ENCODE measurements at places on chromosomes 2 and 18.

DNA sequence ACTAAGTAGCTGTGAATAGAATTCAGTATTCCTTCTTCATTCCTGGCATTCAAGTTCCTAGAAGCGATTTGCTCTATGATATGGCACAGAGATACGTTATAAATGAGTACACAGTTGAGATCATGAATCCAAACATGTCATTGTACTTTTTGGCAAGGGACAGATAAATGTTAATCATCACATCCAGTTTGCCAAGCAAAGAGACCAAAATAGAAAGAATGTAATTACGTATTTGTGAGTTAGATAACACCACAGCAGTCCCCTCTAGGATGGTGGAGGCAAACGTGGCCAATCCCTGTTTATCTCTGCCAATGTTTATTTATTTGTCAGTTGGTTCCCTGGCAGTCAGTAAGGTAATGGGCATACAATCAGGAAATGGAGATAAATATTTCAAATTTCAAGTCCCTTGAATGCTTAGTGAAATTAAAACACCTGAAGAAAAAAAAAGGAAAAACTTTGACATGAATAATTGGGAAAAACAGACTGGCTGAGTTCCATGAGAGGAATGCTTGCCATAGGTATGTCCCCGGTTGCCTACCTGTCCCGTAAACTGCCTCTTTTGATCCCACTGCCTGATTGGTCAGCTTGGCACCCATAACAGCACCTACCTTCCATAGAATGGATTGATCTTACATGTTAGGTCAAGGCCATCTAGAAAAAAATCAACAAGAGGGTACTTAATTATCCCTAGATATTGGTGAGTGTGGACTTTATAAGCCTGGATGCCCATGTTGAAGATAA is 451.1 kb upstream of the NETO1 start:
- DNase-seq = no peak

GRCh38 chr2:64751286-64752260 is 97.9 kb upstream of the SERTAD2 start:
- DNase-seq = no peak

DNA sequence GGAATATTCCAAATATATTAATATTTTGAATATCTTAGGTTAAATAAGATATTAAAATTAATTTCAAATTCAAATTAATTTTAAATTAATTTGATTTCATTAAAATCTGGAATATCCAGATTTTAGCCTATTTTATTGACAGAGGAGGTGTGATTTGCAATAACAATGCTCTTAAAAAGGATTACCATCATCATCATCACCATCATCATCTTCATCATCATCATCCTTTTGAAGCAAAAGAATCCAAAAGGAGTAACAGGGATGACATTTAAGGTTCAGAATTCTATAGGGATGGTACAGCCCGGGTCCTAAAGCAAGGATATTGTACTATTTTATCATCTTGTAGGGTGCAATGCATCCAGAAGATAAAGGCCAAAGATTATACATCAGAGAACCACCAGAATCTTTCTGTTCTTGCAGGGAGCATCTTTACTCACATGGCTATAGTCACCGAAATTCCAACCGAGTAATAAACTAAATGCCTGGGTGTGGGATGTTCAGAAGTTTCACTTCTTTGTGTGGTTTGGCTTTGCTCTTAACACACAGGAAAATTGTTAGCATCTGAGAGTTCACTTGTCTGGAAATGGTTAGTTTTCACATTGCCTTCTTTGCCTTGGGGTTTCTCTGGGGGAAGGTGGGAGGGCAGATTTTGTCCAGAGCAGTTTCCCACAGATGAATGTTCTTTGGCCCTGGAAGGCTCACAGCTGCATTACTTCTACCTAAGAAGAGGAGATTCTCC is 99.1 kb upstream of the ITGA6 start:
- DNase-seq = no peak

DNA sequence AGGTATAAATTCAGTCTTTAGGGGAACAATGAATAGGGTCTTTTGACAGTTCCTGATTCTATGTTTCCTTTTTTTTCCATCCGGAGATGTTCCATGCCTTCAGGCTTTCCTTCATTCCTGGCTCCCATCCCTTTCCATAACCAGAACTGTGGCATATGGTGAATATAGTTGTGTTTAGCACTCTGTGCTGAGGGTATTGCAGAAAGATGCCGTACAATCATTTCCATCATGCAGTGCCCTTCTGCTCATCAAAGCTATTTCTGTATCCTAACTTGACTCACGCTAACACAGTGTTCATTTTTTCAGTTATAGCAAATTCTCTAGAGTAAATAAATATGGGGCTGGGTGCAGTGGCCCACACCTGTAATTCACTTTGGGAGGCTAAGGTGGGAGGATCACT is 131.9 kb upstream of the EML6 start:
- no peak for DNase-seq

- DNase-seq = no peak
These were observed 48.2 kb downstream of the SLC14A2 start for GRCh38 chr18:45663403-45664045.

GRCh38 chr2:1032030-1032429 is 81.4 kb downstream of the SNTG2 start:
- DNase-seq = peak; percentile 24

DNA sequence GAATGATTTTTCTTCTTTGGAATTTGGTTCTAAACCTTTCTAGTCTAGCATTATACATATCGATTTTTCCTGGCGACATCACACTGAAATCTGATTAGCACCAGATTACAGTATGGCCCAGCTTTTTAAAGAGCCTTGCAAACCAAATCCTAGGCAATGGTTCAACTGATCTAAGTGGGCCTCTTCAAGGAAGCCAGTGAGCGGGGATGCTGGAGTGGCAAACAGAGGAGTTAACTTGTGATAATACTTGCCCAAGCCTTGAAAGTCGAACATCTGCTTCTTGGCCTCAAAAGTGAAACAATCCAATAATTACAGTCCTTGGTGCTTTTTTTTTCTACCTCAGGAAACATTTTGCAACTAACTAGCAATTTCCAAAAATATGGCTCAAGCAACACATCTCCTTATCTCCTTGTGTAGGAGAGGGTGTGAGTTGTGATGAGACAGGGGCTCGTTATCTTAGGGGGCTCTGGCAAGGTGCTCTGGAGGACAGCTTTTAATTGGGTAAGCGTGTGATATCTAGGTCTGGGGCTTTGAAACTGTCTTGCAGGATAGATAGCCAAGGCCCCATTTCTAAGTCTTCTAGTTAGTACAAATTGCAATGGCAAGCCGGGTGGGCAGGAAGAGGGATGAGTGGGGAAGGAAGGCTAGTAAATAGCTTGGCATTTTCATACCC is 240.2 kb upstream of the CCDC68 start:
- no peak for DNase-seq

- peak; percentile 88 for DNase-seq
These were observed 17.6 kb downstream of the WNT10A start for GRCh38 chr2:218898109-218898878.

GRCh38 chr18:7584646-7585275 is 17.6 kb downstream of the PTPRM start:
- DNase-seq = no peak
